Adrenal gland (tissue), 19 donors: ENCODE measurements at places on chromosomes 11 and 22. TPM values are rescaled to one million over a fixed set of nuclear protein-coding genes. Genes with fewer than 3 reads are reported as not detected.

Gene PPP2R5B
- total RNA-seq, result 20.4 TPM

DNA sequence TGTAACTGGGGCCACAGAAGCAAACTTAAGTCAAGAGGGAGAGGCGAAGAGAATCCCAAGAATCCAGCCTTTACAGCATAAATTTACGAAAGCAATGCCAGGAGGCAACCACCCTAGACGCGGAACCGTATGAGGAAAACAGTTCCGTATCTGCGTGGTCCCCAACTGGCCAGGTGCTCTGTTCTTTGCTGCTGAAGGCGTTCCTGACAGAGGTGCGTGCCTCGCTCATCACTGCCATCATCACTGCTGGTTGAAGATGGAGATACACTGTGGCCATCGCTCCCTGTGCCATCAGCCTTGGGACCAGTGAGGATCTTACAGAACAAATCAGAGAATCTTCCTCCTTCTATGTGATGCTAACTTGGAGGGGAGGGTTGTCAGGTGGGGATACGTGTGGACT, 270.5 kb upstream of the B3GAT1 start:
- no peaks in the 10 kb centered on the region for H3K27me3 ChIP-seq
- no peak overlapping the region for H3K4me3 ChIP-seq
- no peaks in the 10 kb centered on the region for H3K36me3 ChIP-seq
- no peak overlapping the region for H3K27ac ChIP-seq
- no peaks in the 10 kb centered on the region for H3K4me1 ChIP-seq

- no peak for DNase-seq
- H3K36me3 ChIP-seq, result no peaks in the 10 kb centered on the region
- H3K4me3 ChIP-seq, result no peak overlapping the region
- H3K27ac ChIP-seq, result no peak overlapping the region
These were observed 49.3 kb upstream of the CLPB start for GRCh38 chr11:72483412-72484186.

DNA sequence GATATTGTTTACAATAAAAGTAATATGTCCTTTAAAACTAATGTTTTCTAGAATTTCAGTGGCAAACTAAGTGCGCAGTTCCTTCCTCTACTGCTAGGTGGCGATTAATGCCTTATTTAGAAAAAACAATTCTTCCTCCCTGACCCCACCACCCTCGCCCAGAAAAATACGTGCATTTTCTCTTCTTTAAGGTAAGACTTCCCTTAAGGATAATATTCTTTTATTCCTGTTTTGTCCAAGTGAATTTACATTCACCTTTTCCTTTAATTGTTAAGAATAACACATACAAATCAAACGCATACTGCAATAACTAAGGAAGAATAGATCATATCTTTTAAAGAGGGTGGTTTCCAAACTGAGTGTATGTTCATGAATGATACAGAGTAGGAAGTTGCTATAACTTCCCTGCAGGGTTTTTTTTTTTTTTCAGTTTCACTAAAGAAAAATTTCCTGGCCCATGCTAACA, 17.0 kb upstream of the PSMA1 start:
- no peak for DNase-seq
- H3K27me3 ChIP-seq, result no peaks in the 10 kb centered on the region
- no peak overlapping the region for H3K27ac ChIP-seq
- H3K4me3 ChIP-seq, result no peak overlapping the region

DNA sequence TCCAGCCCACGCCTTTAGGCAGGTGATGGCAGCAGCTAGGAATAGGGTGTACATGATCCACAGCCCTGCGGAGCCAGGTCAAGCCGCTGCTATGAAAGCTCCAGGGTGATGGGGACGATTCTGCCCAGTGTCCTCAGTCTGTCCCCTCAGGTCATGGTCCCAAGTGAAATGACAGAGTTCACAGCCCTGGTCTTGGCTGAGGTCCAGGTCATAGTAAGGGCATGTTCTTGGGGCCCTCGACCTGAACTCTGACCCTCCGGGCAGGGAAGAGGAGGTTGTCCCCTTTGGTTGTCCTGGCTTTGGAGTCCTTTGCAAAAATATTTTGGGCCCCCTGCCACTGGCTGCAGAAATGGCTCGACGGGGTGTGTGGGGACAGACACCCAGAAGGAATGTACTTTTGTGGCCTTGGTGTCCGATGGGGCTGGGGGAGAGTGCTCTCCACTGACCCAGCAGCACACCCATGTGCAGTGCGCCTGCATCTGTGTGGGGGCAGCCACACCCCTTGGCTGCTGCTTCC, 7.3 kb downstream of the C22orf31 start:
- no peaks in the 10 kb centered on the region for H3K27me3 ChIP-seq
- H3K4me3 ChIP-seq, result no peak overlapping the region

DNA sequence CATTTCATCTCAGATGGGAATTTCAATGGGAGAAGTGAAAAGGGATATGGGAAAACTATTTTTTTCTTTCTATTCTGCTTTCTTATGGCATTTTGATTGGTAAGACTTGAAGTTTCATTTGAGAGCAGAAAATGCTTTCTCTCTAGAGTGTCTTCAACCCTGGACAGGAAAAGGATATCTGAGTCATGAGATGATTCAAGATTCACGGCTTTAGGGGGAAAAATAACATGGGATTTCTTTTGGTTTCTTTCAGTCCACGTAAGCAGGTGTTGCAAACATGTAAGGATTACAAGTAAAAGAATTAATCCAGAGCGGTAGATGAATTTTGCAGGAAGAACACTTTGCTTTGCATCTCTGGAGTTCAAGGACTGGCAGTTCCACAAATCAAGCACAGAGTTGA, 1001.0 kb upstream of the TENM4 start:
- H3K27ac ChIP-seq, result no peak overlapping the region
- H3K4me1 ChIP-seq, result no peaks in the 10 kb centered on the region
- H3K27me3 ChIP-seq, result no peaks in the 10 kb centered on the region
- H3K36me3 ChIP-seq, result no peaks in the 10 kb centered on the region

DNA sequence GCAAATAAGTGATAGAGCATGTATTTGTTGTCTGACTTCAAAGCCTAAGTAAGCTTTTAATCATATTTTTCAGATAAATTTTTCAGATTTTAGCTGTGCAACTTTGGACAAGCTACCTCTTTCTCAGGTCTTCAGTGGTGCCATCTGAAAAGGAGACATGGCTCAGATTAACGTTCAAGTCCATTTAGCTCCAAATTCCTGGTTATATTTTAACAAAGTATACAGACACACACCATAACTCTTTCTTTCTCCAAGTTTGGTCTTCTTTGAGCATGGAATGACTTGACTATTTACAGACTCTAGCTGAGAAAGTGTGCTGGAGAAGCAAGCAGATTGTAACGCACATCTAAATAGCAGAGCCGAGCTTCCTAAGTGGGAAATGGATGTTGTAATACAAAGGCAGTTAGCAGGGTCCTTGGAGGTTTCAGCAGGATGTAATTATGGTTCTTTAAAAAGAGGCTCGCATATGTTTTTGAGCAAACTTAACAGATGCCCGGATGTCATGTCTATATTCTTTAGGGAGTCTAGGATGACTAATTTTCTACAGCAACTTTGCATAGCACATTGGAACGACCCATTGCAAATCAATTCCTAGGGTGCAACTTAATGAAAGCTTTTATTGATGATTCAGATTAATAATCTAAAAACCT, 128.1 kb upstream of the E2F8 start:
- no peak overlapping the region for H3K27ac ChIP-seq
- H3K36me3 ChIP-seq, result no peaks in the 10 kb centered on the region
- no peak for DNase-seq
- no peaks in the 10 kb centered on the region for H3K4me1 ChIP-seq

DNA sequence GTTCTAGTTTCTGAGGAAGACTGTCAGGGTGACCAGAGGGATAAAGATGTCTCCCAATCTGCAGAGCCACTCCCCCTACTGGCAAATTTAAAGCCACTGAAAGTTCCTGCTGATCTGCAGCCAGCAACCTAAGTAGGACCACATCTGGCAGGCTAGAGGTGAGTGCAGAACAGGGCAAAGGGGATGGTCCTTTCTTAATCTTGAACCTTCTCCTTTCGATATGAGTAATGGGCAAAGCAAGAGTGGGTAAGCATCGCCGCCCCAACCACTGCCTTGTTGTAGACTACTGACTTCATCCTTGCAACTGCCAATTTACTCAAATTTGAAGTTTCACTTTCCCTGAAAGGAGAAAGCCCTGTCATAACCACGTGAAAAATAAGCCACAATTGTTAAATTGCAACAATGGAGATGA, 30.7 kb downstream of the SCUBE2 start:
- DNase-seq, result no peak
- H3K4me1 ChIP-seq, result peaks cover 2% of the 10 kb centered on the region
- no peaks in the 10 kb centered on the region for H3K36me3 ChIP-seq
- no peak overlapping the region for H3K4me3 ChIP-seq
- H3K27ac ChIP-seq, result no peak overlapping the region
- no peaks in the 10 kb centered on the region for H3K27me3 ChIP-seq

GRCh38 chr22:41181349-41182241, 23.5 kb upstream of the L3MBTL2 start:
- H3K27ac ChIP-seq, result no peak overlapping the region
- no peak overlapping the region for H3K4me3 ChIP-seq
- no peaks in the 10 kb centered on the region for H3K36me3 ChIP-seq
- no peaks in the 10 kb centered on the region for H3K4me1 ChIP-seq
- H3K27me3 ChIP-seq, result no peaks in the 10 kb centered on the region

DNA sequence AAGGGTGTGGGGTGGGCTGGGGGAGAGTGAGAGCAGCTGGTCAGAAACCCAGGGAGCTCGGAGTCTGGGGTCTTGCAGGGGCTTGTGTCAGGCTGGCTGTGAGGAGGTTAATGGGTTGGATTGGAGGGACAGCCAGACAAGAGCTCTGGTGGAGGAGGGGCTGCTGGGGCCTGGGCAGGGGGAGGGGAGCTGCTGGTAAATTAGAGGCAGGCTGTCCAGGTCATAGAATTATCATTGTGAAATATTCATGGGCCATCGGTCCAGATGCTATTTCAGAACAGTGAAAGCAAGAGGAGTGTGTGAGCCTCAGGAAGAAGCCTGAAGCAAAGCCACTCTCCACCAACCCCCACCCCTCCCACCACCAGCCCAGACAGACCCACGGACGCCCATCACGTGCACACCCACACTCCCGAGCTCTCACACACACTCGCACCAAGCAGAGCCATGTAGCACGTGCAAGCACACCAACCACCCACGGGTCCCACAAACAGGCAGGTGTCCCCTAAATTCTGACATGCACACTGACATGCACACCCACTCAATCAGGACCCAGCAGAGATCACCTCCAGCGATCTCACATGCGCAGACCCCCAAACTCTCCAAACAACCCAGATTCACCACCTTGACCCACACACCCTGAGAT, 18.8 kb downstream of the RTN4RL2 start:
- DNase-seq, result no peak
- H3K36me3 ChIP-seq, result no peaks in the 10 kb centered on the region
- H3K4me1 ChIP-seq, result peaks cover 18% of the 10 kb centered on the region
- H3K27ac ChIP-seq, result no peak overlapping the region

Gene OR5B2
- total RNA-seq, result not detected

DNA sequence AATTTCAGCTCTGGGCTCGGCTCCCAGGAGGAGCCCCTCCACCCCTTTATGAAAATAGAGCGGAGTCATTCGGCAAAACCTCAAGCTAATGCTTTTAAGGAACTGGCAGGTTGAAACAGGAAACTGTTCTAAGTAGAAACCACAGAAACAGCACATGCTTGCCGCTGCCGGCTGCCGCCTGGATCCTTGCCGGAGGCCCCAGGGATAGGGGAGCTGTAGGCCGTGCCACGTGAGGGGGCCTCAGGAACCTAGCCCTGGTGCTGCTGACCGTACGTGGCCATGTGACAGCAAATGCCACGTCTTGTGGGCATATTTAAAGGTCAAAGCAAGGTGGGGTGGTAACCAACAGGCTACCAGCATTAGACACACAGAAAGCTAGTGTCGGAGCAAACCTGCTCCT, 77.9 kb upstream of the TIMP3 start:
- H3K27me3 ChIP-seq, result no peaks in the 10 kb centered on the region
- H3K36me3 ChIP-seq, result no peaks in the 10 kb centered on the region
- H3K27ac ChIP-seq, result peak overlapping the region; percentile 61
- H3K4me3 ChIP-seq, result no peak overlapping the region
- H3K4me1 ChIP-seq, result peaks cover 11% of the 10 kb centered on the region

Gene CCDC116
- not detected for total RNA-seq

- no peak overlapping the region for H3K4me3 ChIP-seq
- peak overlapping the region; percentile 68 for H3K27ac ChIP-seq
- no peaks in the 10 kb centered on the region for H3K36me3 ChIP-seq
- no peaks in the 10 kb centered on the region for H3K27me3 ChIP-seq
- peak; percentile 28 for DNase-seq
These were observed 20.6 kb downstream of the TSPAN18 start for GRCh38 chr11:44747316-44747715.

Gene BCO2
- total RNA-seq, result 51.0 TPM
